ENCODE measurements at places on chromosomes 7 and 10.

- no peak for DNase-seq
These were observed at the start of gene WDFY4 for GRCh38 chr10:48684792-48685623. TSS of gene WDFY4 (plus strand) at chr10:48684873. CDS start at chr10:48709733, 24,860 bp downstream.

DNA sequence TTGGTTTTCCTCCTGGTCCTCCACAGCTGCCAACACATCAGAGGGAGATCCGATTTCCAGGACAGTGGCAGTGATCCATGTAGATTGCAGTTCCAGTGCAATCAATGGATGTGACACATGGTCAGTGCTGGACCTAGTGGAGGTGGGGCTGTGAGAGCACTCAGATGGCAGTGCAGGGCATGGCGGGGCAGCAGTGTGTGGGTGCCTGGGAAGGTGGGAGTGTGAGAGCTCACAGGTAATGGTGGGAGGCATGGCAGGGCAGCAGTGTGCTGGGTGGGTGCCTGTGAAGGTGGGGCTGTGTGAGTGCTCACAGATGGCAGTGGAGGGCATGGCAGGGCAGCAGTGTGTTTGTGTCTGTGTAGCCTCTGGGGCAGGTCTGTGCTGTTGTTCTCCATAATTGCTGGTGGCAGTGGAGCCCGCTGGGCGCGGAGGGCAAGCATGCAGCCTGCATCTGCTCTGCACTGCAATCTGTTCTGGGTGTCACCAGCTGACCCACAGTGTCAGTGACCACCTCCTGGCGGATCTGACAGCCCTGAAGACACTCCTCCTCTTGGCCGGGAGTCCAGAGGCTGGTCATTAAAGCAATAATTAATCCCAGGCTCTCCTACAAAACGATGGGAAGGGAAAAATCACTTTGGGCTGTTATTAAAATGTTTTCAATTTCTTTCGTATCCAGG is 8.6 kb upstream of the ADARB2 start:
- DNase-seq: no peak

GRCh38 chr7:30553546-30553945 is 41.1 kb upstream of the GARS1 start:
- no peak for DNase-seq

DNA sequence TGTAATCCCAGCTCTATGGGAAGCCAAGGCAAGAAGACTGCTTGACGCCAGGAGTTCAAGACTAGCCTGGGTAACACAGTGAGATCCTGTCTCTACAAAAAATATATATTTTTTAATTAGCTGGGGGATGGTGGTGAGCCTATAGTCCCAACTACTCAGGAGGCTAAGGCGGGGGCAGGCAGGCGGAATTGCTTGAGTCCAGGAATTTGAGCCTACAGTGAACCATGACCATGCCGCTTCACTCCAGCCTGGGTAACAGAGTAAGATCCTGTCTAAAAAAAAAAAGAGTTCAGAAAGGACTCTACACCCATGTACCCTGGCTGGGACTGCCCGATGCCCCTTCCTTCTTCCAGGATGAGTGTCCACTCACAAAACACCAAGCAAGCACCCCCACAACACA is 648.7 kb downstream of the PARD3 start:
- no peak for DNase-seq

DNA sequence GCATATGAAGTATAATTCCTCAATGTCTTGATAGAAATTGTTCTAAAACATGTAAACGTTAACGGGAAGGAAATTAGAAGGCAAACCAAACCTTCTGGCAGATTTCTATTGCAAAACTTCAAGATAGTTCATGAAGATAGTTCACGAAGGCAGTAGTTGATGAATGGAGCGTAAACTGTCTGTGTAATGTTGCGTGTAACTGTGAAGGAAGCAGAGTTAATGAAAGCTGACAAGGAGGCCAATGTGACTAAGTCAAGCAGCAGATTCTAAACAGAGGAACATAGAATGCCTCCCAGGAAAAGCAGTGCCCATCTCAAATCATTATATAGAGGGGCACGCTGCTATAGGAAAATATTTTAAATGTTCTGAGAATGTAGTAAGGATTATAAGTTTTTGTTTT is 659.7 kb upstream of the IGFBP3 start:
- DNase-seq: no peak

DNA sequence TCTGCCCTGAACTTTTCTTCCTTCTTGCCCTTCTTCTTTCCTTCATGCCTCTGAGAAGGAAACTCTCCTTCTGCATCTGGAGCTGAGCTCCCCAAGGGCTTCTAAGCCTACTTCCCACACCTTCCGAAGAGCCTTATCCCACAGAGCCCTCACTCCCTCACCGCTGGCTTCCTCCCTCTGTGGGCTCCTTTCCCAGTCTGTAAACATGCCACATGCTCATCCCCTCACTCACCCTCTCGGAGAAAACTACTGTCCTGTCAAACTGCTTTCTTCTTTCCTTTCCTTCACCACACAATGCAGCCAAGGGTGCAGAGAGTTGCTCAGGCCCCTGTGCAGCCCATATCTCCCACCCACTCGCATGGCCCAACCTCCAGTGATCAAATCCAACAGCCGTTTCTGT is 18.1 kb downstream of the ANKRD16 start:
- DNase-seq: no peak

DNA sequence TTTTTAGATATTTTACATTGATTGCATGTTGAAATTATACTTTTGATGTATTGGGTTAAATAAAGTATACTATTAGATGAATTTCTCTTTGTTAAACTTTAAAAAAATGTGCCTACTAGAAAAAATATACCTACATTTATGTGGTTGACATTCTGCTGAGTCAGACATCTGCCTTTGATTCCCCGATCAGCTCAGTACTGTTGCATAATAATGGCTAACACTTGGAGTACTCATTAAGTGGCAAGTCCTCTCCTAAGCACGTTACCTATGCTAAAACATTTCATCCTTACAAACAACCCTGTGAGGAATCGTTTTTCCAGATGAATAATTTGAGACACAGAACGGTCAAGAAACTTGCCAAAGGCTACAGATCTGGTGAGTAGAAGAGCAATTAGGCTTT is 14.0 kb upstream of the SEM1 start:
- DNase-seq: no peak

GRCh38 chr10:55793024-55793423 is 568.0 kb downstream of the ZWINT start:
- DNase-seq: no peak

GRCh38 chr7:29146057-29146706 is at the start of gene CPVL:
TSS of gene CPVL (minus strand) at chr7:29146537. CDS start at chr7:29121061, 25,476 bp downstream.
- DNase-seq: no peak

DNA sequence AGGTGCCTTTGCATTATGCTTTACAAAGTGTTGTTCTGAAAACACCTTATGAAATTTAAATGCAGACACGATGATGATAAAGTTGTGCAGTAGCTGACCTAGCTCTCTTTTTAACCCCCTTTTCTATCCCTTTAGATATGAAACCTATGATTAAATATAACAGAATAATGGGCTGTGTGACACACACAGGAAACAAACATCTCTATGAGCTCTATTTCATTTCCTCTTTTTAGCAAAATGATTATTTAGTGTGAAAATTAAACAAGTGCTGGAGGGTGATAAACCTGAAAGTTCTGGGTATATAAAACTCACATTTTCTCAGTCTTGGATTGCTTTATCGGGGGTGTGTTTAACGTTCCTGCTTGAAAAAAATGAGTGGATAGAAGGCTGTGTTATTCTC is 1310.5 kb upstream of the CELF2 start:
- no peak for DNase-seq

DNA sequence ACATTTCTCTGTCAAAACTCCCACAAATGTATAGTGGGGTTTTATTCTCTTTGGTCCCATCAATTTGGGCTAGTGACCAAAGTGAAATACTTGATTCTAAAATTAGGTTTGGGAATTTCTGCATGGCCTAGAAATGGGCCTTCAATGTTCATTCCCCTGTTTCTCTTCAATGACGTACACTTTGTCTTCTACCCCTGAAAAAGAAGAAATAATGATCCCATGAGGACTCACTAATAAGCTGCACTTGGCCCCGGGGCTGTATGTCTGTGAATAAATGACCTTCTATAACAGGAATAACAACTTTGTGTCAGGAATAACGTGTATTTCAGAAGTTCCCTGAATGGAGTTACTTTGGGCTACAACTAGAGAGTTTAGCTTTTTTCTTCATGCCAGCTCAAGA is 20.2 kb downstream of the OR6B1 start:
- no peak for DNase-seq

DNA sequence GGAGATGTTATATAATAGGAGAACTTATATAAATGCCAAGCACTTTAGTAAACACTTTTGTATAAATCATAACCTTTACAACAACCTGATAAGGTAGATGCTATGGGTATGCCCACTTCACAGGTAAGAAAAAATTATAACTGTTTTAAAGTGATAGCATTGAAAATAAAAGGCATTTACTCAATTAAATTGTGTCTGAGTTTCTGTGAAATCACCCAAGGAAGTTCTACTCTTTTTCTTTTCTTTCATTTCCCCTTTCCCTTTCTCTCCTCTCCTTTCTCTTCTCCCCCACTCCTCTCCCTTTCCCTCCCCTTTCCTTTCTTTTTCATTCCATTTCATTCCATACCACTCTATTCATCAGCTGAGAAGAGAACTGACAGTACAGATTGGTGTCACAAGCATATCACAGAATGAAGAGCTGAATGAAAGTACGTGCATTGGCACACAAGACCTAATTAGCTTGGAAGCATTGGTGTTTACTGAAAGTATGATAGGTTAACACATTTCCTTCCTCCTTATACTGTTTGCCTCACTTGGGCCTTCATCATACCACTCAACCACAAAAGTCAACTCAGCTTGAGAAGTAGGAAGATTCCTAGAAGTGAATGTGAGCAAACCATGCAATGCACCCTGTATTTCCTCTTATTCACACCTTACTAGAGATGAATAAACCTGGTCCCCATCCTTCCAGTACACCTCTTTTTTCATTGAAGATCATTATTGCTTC is 117.9 kb upstream of the AGR3 start:
- DNase-seq: no peak

DNA sequence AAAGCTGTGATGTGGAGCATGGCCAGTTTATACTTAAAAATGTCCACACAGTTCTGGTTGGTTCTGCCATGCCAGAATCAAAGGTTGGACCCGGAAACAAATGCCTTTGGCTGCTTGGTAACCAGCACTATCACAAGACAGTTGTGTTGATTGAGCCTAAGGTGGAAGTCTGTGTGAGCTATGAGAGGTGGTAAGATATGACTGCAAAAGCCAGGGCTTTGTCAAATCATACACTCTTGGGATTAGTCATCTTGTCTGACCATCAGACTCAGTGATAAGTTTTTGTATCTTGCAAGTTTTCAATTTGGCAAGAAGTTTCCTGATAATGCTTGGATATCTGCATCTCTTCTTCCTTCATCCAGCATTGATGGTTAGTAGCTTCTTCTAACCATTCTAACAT is 35.5 kb downstream of the GPR141 start:
- no peak for DNase-seq

GRCh38 chr10:79941146-79941545 is 7.8 kb downstream of the SFTPD start:
- no peak for DNase-seq

DNA sequence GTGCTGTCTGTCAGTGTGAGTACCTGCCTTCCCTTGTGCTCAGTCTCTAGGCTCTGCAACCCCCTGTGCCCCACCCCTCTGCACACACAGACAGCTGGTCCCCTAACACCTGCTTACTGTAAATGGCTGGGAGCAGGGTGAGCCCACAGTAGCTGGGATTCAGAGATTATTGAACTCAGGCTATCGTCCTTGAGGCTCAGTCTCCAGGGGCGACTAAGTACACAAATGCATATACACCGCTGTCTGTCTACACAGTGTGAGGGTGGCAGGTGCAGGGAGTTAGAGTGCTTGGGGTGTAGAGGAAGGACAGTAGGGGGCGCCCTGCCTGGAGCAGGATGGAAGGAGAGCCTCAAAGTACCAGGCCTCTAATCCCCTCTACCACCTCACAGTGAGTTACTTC is 12.9 kb downstream of the UPP1 start:
- DNase-seq: no peak

Data from H54 (cell line).